ENCODE measurements at places on chromosomes 16 and 17.

- no peak for DNase-seq
Observed at GRCh38 chr16:83676086-83676485, 131.7 kb upstream of the HSBP1 start.

- DNase-seq, result no peak
Observed at GRCh38 chr16:83648347-83648746, 159.4 kb upstream of the HSBP1 start.

DNA sequence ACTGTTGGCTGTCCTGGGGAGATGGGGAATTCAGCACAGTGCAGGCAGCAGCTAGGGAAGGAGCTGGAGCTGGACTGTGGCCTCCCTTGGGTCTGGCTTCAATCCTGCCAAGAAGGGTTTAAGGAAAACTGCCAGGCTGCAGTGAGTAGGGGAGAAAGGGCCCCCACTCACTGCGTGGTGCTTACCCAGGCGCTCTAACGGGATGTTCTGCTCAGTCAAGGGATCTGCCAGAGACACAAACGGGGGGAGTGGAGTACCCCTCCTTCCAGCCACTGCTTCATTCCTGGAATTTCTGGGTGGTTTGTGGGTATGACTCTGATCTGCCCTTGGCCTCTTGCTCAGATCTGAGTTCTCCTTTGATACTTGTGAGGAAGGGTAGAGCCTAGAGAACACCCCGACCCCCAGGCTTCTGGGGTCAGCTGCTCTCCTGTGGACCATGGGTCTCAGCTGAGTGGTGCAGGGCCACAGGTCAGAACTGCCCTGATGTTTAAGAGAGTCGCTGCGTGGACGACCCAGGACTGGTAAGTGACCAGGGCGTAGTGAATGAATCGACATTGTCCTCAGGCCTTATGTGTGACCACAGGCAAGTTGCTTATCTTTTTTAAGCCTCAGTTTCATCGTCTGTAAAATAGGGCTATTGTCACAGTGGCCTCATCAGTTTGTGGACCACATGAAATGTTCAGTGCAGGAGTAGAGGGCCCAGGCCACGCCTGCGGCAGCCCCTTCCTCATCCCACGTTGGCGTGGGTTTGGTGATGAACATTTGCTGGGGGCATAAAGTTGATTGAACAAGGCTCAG, 9.6 kb downstream of the CRISPLD2 start:
- no peak for DNase-seq

GRCh38 chr16:84330685-84331050, 36.0 kb downstream of the WFDC1 start:
- no peak for DNase-seq

DNA sequence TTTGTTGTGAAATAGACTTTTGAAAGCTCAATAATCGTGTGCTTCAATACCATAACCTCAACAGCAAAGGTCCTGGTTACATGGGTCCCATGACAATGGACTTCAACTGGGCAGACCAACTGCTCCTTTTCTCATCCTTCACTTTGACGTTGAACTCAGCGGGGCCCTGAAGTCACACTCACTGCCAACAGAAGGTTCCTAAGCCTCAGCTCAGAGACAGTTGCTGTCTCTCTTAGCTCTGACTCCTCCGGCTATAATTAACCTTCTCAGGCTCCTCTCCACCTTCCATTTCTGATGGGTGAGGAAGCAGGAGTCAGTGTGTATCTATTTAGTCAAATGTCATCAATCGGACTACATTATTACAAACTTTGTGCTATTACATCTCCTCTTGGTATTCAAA, 23.8 kb downstream of the MPP3 start:
- no peak for DNase-seq

DNA sequence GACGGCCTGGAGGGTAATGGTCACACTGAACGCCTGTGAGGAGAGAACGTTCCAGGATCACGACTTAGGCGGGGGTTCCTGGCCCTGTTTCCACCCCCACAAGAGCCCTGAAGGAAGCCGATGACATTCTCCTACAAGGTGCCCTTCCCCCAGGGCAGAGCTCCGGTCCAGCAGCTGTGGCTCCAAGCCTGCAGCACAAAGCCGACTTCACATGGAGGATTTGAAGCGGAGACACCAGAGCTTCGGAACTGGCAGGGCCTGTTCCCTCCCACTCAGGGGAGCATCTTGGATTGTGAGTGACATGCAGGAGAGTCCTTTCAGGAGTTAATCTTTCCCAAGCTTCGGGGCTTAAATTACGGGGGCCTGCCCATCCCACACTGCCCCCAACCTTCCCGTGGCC, 5.0 kb downstream of the FADS6 start:
- no peak for DNase-seq

GRCh38 chr16:87491522-87492290, 1.1 kb downstream of the ZCCHC14 start:
- DNase-seq, result no peak
